ENCODE measurements at places on chromosomes 2 and 18.

DNA sequence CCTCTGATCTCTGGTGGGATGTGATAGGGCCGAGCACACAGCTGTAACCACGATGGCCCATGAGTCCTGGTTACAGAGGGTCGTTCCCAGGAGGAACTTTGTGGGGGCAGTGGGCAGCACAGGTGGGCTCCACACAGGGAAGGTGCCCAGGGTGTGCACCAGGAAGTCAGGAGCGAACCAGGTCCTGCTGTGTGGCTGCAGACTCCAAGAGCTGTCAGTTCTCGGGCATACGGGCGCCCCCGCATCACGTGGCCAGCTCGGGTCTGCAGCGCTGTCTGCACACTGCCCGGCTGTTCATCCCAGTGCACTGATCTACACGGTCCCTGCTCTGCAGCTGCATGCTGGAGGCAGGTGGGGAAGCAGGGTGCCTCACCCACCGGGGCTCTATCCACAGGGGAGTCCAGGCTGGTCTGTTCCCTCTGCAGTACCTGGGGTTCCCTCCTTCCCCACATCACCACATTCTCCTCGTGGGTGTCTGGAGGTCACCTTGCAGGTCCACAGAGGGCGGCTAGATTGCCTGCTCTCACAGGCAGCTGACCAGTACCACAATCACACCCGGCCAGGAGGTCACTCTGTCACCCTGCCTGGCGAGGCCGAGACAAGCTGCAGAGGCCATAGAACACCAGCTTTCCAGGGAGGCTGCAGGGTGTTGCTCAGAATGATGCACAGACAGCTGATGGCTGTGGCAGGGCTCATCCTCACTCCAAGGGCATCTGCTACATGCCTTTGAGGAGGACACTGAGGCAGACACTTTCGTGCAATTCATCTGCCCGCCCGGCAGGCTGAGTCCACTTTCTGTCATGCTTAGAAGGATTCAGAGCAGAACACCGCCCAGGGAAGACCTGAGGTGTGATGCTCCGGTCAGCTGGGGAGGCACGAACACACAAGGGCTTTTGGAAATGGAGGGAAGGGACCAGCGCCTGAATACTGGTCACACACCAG, 202.7 kb downstream of the EIPR1 start:
- DNase-seq, result no peak

GRCh38 chr18:38312532-38312931, 746.9 kb upstream of the CELF4 start:
- DNase-seq, result no peak

- DNase-seq, result no peak
Observed at GRCh38 chr2:15628899-15629855, 37.5 kb downstream of the DDX1 start.

DNA sequence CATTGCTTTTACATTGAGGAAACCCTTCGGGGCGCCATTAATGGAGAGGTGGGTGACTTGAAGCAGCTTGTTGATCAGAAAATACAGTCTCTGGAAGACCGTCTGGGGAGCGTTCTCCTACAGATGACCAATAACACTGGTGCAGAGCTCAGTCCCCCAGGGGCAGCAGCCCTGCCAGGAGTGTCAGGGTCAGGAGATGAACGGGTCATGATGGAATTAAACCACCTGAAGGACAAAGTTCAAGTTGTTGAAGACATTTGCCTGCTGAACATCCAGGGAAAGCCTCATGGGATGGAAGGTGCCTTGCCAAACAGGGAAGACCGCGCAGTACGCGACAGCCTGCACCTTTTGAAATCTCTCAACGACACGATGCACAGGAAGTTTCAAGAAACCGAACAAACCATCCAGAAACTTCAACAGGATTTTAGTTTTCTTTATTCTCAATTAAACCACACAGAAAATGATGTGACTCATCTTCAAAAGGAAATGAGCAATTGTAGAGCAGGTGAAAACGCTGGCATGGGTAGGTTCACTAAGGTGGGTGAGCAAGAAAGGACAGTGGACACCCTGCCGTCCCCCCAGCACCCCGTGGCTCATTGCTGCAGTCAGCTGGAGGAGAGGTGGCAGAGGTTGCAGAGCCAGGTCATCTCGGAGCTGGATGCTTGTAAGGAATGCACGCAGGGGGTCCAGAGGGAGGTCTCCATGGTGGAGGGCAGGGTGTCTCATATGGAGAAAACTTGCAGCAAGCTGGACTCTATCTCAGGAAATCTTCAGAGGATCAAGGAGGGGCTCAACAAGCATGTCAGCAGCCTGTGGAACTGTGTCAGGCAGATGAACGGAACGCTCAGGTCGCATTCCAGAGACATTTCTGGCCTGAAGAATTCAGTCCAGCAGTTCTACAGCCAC, 45.0 kb downstream of the EMILIN2 start:
- no peak for DNase-seq

GRCh38 chr2:172329416-172329773, 98.0 kb upstream of the ITGA6 start:
- no peak for DNase-seq

- no peak for DNase-seq
Observed at GRCh38 chr18:75351409-75351808, 76.1 kb downstream of the SMIM21 start.

DNA sequence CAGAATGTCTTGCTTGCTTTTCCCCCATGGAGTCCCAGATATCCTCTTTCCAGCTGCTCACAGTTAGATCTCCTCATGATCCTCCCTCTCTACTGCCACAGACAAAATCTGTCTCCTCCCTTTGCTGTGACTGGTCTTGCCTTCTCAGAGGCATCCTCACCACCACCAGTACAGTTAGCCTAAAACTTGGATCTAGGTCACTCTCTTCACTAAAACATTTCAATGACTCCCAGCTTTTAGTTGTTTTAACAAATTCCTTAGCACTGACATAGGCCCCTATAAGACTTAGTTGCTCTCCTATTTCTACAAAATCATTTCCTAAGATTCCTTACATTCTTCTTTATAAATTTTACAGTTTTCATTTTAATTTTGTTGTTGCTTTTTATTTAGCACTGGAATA, 734.2 kb upstream of the CHAC2 start:
- DNase-seq, result no peak

- no peak for DNase-seq
Observed at GRCh38 chr2:37391711-37392110, 47.3 kb downstream of the QPCT start.

DNA sequence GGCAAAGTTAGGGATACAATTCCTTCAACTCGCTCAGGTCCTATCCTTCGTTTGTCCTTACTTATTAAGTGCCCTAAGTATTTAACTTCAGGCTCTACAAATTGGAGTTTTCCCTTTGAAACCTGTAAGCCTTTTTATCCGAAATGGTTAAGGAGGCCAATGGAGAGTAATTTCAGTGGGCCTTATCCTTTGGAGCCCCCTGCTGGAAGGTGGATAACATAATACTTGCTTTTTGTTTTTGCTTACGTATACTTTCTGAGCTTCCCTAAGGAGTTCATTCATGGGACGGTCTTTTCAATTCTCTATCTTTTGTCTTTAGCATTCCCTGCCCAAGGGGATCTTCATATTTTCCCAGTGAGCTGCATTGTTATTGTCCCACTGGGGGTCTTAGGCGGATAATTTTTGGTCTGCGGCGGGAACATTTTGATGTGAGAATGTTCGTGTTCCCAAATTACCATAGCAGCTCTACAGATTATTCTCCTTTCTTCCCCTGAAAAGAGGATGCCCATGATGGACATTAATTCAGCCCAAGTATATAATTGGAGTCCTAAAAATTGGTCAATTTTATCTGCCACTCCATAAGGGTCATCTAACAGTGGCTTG, 34.4 kb upstream of the TRAPPC8 start:
- DNase-seq, result no peak

GRCh38 chr18:75125382-75126331, 83.3 kb downstream of the PTGR3 start:
- no peak for DNase-seq

DNA sequence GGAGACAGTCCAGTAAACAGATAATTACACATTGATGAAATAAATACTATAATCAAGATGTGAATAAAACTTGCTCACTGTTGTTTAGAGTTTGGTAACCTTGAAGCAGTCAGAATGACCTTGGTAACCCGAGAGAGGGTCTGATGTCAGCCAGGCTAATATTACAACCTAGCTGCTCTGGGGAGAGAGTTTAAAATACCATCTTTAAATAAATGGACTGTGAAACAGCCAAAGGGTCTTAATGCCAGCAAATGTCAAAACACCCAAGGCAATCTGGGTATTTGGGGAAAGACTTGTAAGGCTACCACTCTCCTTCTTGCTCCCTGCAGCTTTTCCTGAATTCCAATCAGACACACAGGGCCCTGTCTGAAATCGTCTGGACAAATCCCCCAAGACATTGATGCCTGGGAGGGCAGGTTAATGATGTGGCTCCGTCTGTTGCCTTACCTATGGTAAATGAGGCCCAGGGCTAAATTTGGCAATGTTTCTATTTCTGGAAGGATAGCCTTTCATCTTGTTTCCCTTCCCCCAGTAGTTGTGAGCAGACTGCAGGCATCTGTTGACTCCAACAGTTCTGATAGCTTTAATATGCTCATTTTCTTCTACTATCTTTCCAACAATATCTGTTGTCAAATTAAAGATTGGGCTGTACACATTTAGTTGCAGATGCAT, 43.0 kb upstream of the ITGB6 start:
- DNase-seq, result no peak

DNA sequence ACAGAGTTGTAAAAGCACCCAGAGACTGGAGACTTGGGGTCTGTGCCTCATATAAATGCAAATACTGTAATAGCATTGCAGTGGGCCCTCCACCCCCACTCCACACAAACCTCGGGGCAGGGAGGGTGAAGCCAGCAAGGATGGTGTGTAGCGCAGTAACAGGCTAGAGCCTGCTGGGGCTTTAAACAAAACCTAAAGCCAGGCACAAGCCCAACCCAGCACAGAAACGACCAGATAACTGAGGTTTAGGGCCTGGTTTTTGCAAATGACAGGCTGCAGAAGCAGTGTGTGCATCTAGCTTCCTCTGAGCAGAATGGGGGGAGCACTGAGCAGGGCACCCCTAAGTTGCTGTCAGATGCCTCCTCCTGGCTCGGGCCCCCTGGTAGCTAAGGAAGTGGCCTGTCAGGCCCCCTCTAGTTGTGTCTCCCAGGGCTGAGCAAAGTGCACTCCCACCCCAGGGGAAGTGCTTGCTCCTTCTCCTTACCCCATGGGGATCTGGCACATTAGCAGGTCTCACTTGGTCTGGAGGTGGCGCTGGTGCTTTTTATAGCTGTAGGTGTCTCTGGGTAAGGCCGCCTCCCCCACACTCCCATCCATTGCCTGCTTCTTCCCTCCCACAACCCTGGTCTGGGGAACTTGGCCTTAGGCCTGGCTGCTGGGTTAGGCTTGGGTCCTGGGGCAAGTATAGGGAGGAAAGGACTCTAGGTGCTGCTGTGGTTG, 135.1 kb downstream of the CELF4 start:
- no peak for DNase-seq

GRCh38 chr2:11749646-11750349, 3.4 kb downstream of the LPIN1 start:
- DNase-seq, result no peak

DNA sequence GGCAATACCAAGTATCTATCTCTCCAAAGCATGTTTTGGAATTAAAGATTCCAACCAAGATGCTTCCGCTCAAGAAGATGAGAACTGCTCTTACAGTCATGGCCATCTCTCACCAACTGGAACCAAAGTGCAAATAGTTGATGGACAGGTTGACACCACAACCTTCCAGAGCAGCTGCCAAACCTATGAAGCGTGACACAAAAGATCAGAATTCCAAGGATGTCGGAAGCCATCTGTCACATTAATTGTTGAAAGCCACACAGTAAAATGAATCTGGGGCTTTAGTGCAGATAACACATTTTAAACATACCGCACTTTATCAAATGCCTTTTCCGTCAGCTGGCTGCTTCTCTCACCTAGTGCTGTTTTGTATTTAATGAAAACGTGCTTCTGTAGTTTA, 195.7 kb downstream of the CDH20 start:
- DNase-seq, result no peak

DNA sequence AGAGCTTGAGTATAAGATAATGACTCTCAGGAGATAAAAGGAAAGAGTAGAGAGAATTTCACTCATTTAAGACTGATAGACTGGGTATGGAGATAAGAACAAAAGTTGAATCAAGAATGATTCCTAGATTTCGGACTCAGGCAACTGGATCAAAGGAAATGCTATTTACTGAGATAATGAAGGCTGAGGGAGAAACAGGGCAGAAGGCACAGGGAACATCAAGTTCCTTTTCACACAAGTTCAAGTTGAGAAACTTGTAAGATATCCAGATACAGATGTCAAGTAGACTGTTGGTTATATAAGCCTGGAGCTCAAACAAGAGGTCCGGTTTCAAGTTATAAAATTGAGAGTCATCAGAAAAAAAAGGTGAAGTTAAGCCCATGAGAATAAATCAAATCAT, 360.8 kb downstream of the TNS1 start:
- no peak for DNase-seq

- DNase-seq, result no peak
Observed at GRCh38 chr2:128638341-128639119, 319.9 kb upstream of the HS6ST1 start.

- no peak for DNase-seq
Observed at GRCh38 chr2:227509824-227510619, 38.1 kb downstream of the AGFG1 start.

GRCh38 chr2:215320679-215321078, 8.8 kb downstream of the ATIC start:
- no peak for DNase-seq

GRCh38 chr2:111676291-111676822, 207.6 kb downstream of the ANAPC1 start:
- DNase-seq, result no peak
